ENCODE measurements at places on chromosomes 5 and 9. TPM values are rescaled to one million over a fixed set of nuclear protein-coding genes. Genes with fewer than 3 reads are reported as not detected.

The NMUR2 gene
- total RNA-seq: 0.12 TPM

The NEURL1B gene
- total RNA-seq: 27.9 TPM

The ACTBL2 gene
- total RNA-seq: not detected

The AGXT2 gene
- 25.9 TPM for total RNA-seq

The C8G gene
- total RNA-seq: not detected

The RC3H2 gene
- 56.8 TPM for total RNA-seq

The AUH gene
- total RNA-seq: 71.4 TPM

The TNFSF15 gene
- total RNA-seq: 5.8 TPM

The MOB3B gene
- 13.3 TPM for total RNA-seq

The POU5F2 gene
- total RNA-seq: 5.1 TPM

The FOXD4 gene
- total RNA-seq: 0.47 TPM

The IL5 gene
- not detected for total RNA-seq

The FBXL17 gene
- 26.0 TPM for total RNA-seq

The OTP gene
- total RNA-seq: not detected

The ZNF366 gene
- total RNA-seq: 4.4 TPM

The RASEF gene
- 6.1 TPM for total RNA-seq

The IFNA2 gene
- not detected for total RNA-seq

The IRX2 gene
- 19.0 TPM for total RNA-seq

The LAMC3 gene
- 47.9 TPM for total RNA-seq

The LECT2 gene
- not detected for total RNA-seq

The FOXI1 gene
- total RNA-seq: 3.8 TPM

The SLC6A3 gene
- total RNA-seq: 0.41 TPM

The F12 gene
- 0.29 TPM for total RNA-seq

The ARL14EPL gene
- not detected for total RNA-seq

The PCDHGC4 gene
- total RNA-seq: 9.6 TPM

The STING1 gene
- total RNA-seq: 48.5 TPM

The COL27A1 gene
- total RNA-seq: 49.3 TPM

The PTGES gene
- 9.1 TPM for total RNA-seq

The KIF12 gene
- 101 TPM for total RNA-seq

The PAIP1 gene
- total RNA-seq: 60.5 TPM

The PCDHGA9 gene
- 9.8 TPM for total RNA-seq

The PRRX2 gene
- total RNA-seq: 2.1 TPM

The C9orf152 gene
- total RNA-seq: 0.18 TPM

The WNK2 gene
- total RNA-seq: 21.3 TPM

The FAM221B gene
- total RNA-seq: not detected

The OBP2B gene
- not detected for total RNA-seq

The IPPK gene
- 7.2 TPM for total RNA-seq

The NTRK2 gene
- 66.0 TPM for total RNA-seq

Data from metanephros (tissue), 2 donors.